ENCODE measurements at places on chromosomes 2 and 18.

DNA sequence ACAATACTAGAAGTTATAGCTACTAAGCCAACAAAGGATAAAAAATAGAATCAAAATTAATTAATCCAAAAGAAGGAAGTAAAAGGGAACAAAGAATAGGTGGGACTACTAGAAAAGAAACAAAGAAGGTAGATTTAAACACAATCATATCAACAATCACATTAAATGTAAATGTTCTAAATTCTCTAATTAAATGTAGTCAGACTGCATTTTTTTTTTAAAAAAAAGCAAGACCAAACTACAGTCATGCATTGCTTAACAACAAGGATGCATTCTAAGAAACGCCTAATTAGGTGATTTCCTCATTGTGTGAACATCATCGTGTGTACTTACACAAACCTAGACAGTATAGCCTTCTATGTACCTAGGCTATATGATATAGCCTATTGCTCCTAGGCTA lies 59.7 kb upstream of the ADAM23 start:
- DNase-seq, result no peak

DNA sequence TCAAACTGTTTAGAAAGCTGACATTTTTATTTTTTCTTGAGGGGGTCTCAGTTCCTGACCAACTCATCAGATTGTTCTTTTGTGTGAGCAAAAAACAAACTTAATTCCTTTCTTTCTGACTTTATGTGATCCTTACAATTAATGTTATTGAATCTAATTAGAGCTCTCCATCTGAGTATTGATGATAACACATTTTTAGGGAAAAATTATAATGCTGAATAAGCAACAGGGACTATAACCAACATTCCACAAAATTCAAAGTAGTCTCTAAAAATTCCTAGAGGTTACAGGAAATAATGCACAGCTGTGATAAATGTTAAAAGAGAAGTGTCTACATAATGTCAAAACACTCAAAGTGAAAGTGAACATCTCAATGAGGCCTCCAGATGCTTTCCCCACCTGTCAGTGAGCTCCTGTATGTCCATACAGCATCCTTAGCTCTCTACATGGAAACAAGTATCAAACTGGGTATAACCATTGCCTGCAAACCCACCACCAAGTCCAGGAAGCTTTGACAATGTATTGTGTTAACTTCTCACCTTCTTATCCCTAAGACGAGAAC lies 786.0 kb upstream of the SLC39A10 start:
- no peak for DNase-seq

DNA sequence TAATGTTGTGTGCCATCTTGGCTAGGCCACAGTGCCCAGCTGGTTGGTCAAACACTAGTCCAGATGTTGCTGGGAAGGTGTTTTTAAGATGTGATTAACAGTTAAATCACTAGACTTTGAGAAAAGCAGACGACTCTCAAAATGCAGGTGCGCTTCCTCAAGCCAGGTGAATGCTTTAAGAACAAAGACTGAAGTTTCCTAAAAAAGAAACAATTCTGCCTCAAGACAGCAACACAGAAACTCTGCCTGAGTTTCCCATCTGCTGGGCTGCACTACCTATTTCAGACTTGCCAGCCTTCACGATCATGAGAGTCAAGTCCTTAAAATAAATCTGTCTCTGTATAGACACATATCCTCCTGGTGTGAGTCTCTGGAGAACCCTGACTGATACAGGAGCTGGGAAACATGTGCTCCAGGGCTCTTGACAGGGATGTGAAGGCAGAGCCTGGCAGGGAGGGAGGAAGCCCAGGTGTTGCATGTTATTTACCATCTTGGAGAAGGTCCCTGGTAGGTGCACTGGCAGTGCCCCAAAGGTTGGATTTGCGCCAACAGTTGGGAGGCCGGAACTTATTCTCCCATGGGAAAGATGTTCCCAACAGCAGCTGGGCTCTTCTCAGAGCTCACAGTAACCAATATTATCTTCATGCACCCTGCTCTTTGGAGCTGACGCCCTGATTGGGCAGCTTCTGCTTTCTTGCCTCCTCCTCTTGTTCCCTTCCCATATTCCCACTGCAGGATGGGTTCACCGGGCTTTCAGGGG lies 43.9 kb downstream of the ST6GAL2 start:
- DNase-seq, result no peak

GRCh38 chr18:8507361-8507760 lies 101.9 kb upstream of the RAB12 start:
- no peak for DNase-seq

- DNase-seq, result peak; percentile 23
Measured at GRCh38 chr2:101307503-101307902, 998 bp downstream of the RNF149 start.
